ENCODE measurements at places on chromosomes 2 and 18.
A peak's percentile ranks its signal among the peaks of the same experiment; 100 is the strongest.

DNA sequence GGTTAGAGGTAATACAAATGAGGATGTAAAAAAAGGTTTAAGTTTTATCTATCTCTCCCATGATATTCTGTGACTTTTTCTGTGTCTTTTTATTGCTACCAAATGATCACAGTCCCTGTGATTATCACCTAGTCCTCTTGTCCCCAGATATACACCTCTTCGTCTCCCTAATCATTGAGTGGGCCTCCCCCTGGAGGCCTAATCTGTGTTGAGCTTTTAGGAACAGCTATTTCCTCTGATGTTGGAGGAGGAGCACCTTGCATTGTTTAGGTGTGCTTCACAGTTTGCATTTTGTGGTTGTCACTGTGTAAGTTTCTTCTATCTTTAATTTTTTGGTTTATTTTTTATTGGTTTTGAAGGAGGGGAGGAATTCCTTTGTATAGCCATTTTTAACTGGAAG lies 33.3 kb downstream of the CCDC85A start:
- DNase-seq: no peak

- no peak for DNase-seq
These were observed 117.6 kb downstream of the MAP4K4 start for GRCh38 chr2:101815154-101815553.

DNA sequence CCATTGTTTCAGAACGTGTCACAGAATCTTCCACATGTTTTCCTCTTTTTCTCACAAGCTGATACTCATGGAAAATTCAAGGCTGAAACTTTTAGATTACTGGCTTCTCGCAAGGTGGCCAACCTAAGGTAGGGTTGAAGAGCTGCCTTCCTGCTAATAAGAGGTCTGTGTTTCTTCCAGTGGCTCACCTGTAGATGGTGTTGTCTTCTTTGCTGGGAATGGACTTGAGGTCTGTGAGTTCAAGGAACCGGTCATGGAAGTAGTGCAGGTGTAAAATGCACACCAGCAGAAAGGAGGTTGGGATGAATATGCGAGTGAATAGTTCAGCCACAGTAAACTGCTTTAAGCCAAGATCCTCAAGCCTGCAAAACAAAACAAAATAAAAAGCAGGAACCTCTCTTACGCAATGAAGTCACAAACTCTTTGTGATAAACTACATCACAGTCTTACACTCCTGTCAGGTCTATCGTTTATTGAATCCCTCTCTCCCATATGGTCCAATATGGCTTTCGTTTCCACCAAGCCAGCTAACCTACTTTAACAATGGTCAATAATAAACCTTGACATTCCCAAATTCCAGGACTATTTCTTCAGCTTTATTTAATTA lies 258.9 kb downstream of the NAPG start:
- no peak for DNase-seq

DNA sequence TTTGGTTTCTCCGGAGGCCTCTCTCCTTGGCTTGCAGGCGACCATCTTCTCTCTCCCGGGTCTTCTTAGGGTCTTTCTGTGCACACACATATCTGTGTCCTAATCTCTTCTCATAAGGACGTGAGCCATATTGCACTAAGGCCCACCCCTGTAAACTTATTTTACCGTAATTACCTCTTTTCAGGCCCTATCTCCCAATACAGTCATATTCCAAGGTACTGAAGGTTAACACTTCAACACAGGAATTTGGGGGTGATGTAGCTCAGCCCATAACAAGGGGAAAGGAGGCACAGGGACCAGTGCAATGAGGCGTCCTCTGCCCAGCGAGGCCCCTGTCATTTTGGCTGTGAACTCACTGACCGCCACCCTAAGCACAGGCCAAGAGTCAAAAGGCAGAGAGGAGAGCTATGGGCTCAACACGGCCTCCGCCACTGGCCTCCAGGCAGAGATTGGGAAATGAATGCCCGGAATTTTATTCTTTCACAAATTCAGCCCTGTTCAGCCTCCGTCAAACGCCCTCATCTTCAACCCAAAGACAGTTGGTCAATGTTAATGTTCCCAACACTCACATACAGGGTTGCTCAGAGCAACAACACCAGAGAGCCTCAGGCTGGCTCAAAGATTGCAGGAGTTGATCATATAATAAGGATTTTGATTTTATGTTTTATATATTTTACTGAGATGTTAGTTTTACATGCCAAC lies 15.9 kb upstream of the NMUR1 start:
- no peak for DNase-seq

DNA sequence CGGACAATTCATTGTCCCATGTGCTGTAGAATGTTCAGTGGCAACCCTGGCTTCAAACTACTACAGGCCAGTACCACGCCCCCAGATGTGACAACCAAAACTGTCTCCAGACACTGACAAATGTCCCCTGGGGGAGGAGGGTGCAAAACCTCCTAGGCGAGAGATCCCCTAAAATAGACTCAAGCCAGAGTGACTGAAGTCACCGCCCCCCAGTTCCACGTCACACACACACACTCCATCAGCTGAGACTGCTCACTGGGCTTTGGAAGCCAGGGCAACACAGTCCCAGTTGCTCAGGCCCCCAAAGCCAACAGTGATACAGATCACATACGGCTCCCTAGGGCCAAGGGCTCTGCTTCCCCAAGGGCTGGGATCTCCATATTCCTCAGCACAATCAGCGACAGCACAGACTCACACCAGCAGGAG lies 19.1 kb downstream of the HDAC4 start:
- no peak for DNase-seq

DNA sequence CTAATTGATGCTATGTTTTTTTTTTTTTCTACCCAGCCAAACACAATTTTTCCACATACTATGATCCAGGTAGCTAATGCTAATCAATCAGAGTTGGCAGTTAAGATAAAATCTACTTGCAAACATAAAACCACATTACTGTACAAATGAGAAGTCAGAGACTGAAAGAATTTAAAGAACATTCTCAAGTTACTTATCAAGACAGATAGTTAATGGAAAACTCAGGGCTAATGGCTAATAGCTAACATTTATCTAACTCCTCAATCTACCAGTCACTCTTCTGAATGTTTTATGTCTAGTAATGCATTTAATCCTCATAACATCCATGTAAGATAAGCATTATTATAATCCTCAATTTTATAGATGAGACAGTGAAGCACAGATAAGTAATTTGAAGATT lies 537.6 kb upstream of the SETBP1 start:
- no peak for DNase-seq

DNA sequence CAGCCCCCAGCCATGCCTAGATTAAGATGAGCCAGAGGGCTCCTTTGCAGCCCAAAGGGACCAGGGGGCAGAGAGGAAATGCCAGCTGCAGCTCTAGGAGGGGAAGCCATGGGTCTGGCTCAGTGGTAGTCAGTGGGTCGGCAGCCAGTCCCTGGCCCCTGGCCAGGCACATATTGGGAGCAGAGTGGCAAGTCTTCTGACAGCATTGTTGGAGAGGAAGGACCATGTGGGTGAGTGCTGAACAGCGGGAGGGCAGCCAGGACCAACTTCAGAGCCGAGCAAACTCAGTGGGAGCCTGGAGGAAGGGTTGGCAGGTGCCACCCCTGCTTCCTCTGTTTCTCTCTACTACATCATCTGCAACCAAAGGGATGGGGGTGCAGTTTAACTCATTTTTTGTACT lies 140.5 kb upstream of the PELI1 start:
- DNase-seq: peak; percentile 40

DNA sequence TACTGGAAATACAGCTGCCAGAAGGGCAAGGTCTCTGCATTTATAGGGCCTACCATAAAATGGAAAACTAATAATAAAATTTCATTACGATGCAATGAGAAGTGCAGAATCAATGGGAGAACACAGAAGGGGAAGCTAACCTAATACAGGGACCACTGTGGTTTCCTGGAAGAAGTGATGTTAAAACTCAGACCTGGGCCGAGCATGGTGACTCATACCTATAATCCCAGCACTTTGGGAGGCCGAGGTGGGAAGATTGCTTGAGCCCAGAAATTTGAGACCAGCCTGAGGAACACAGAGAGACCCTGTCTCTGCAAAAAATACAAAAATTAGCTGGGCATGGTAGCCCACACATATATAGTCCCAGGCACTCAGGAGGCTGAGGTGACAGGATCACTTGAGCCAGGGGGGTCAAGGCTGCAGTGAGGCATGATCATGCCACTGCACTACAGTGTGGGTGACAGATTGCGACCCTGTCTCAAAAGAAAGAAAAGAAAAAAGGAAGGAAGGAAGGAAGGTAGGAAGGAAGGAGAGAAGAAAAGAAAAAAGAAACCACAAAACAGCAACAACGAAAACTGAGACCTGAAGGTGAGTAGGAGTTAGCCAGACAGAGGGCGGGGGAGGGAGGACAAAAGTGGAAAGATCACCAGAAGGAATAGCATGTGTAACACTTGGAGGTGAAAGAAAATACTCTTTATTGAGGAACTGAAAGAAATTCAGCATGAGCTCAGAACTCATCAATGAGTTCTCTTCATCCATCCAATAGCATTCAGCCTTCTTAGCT lies 58.3 kb upstream of the DTNA start:
- DNase-seq: no peak

DNA sequence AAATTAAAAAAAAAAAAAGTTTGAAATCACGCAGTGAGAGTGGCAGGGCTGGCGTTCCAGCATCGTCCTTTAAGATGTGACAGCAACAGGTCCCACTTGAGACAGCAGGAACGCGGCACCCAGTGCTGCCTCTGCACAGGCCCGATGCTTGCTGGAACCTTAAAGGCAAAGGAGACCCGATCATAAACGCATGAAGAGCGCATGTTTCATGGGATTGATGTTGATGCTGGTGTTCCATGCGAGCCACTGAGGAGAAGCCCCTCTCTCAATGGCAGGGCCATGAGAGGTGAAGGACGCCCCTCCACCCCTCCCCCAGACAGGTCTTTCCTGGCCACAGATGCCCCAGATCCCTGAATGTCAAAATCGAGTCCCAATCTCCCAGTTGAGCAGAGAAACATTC lies 17.9 kb upstream of the ALPI start:
- no peak for DNase-seq

- DNase-seq: no peak
These were observed 38.1 kb upstream of the ACYP2 start for GRCh38 chr2:54077088-54077900.

- DNase-seq: no peak
These were observed 36.2 kb upstream of the BMP10 start for GRCh38 chr2:68907232-68907919.

GRCh38 chr2:4992226-4992625 lies 700.0 kb upstream of the SOX11 start:
- DNase-seq: peak; percentile 38

DNA sequence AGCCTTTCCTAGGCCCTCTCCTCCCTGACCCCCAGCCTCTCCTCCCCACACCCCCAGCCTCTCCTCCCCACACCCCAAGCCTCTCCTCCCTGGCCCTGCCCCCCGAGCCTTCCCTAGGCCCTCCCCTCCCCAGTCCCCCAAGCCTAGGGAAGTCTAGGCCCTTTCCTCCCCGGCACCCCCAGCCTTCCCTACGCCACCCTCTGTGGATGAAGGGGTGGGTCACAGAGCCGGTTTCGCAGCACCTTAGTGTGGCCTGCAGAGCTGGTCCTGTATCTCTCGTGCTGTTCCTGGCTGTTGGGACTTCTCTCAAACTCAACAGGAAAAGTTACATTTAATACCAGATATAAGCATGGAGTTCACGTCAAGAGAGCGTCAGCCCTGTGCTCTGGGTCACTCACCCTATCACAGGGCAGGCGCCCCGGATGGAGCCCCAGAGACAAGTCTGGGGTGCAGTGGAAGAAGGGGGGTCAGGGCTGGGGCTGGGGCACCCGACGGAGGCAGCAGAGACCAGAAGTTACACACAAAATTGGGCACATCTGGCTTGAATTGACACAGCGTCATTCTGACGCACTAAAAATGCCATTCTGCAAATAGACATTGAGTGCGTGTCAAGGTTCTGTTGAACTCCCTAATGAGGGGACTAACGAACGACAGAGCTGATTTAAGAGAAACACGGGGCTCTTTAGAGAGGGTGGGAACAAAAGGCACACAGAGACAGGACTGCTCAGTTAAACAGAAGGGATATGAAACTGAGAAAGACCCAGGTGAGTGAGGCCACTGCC lies 24.0 kb downstream of the KCNIP3 start:
- DNase-seq: no peak

DNA sequence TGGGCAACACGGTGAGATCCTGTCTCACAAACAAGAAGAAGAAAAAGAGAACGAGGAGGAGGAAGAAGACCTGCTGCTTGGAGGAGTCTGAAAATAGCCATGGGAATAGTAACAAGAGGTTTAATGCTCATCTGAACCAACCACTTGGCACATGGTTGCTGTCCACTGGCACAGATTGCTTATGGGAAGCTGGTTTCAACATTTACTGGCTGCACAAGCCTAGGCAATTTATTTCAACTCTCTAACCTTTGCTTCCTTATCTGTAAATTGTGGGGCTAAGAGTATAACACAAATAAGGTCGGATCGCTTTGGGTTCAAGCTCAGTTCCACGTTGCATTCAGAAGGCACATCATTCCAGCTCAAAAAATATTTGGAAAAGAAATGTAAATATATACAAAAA lies 14.2 kb upstream of the RHOB start:
- no peak for DNase-seq

DNA sequence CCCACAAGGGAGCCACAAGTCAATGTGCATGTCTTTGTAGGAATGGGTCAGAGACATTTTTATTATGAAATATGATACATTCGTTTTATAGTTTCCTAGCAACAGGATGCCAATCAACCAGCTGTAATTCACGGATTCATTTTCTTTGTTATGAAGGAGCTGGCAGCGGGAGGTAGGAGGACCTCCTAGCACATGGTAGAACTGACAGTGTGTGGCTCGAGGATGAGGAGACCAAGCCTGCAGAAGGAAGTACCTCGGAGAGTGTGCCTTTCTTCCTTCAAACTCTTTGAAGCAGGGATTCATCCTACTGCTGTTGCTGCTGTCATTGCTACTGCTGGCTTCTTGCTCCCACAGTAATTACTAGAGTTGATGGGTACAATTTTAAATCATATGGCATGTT lies 504.8 kb upstream of the KLHL29 start:
- no peak for DNase-seq

Data from NCI-H1092 treated with DMSO at 0.1 percent for 48 hours (cell line).